ENCODE measurements at places on chromosomes 16 and 17.
A peak's percentile ranks its signal among the peaks of the same experiment; 100 is the strongest.

DNA sequence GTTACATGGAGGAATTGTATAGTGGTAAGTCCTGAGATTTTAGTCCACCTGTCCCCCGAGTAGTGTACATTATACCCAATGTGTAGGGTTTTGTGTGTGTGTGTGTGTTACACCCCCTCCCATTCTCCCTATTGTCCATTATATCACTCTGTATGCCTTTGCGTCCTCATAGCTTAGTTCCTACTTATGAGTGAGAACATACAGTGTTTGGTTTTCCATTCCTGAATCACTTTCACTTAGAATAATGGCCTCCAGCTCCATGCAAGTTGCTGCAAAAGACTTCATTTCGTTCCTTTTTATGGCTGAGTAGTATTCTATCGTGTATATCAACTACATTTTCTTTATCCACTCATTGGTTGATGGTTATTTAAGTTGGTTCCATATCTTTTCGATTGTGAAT lies 635 bp upstream of the FA2H start:
- DNase-seq = no peak

DNA sequence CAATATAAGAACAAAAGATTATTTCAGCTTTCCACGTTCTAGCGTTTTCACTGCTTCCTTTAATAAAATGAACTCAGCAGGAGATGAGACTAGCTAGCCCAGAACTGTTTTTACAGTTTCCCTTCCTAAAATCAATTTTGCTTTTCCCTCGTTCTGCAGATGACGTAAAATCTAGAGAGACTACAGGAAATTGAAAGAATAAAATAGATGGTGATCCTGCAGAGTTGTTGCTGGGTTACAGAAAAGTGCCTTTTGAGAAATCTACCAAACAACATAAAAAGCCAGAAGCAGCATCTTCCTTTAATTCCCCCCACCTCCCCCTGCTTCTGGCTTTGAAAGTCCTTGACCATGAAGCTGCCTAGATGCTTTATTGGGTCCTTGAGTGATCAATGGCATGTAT lies 96.8 kb upstream of the CLEC3A start:
- no peak for DNase-seq

GRCh38 chr17:7313088-7313889 lies 1.9 kb downstream of the GPS2 start:
- no peak for DNase-seq

GRCh38 chr16:79320956-79321355 lies 279.6 kb downstream of the MAF start:
- DNase-seq = no peak

DNA sequence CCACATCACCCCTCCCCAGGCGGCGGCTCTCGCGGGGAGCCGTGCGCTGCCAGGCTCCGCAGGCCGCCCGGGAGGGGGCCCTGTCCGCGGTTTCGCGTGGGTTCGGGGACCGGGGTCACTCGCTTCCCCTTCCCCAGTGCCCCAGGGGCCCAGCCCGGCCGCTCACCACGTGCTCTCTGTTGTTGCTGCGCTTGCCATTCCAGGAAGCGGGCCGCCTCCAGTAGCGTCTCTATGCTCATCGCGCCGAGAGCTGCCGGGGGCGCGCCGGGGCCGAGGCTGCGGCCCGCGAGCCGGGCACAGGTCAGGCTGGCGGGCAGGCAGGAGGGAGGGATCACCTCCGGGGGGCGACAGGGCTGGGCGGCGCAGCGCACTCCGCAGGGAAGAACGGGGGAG lies 390 bp downstream of the MNT start:
- no peak for DNase-seq

DNA sequence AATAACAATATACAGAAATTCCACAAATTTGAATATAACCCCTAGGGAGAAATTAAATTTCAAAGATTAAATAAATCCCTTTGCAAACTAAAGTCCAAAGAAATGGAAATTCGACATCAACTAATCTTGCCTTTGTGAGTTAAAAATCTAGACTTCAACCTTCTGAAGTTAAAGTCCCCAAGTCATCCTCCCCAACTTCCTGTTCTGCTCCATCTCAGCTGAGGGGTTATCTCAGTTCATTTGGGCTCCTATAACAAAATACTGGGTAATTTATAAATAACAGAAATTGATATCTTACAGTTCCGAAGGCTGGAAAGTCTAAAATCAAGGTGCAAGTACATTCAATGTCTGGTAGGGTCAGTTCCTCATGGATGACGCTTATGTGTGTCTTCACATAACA lies 22.8 kb upstream of the KDM6B start:
- no peak for DNase-seq

DNA sequence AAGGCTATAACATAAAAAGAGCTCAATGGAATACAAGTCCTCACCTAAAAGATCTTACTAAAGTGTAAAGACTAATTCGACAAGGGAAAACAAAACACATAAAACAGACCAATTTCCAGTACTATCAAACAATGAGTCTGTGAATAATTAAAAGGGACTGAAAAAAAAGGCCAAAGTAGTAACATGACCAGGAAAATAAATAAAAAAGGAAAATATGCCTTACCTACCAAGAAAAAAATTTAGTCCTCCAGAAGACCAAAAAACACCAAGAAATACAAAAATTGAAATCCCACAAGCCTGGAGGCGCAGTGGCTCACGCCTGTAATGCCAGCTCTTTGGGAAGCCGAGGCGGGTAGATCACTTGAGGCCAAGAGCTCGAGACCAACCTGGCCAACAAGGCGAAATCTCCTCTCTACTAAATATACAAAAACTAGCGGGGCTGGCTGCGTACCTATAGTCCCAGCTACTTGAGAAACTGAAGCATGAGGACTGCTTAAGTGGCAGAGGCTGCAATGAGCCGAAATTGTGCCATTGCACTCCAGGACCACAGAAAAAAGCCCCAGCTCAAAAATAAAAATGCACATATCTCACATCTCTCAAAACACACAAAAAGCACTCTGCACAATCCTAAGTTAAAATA lies 60.8 kb downstream of the TEX14 start:
- peak; percentile 3 for DNase-seq

DNA sequence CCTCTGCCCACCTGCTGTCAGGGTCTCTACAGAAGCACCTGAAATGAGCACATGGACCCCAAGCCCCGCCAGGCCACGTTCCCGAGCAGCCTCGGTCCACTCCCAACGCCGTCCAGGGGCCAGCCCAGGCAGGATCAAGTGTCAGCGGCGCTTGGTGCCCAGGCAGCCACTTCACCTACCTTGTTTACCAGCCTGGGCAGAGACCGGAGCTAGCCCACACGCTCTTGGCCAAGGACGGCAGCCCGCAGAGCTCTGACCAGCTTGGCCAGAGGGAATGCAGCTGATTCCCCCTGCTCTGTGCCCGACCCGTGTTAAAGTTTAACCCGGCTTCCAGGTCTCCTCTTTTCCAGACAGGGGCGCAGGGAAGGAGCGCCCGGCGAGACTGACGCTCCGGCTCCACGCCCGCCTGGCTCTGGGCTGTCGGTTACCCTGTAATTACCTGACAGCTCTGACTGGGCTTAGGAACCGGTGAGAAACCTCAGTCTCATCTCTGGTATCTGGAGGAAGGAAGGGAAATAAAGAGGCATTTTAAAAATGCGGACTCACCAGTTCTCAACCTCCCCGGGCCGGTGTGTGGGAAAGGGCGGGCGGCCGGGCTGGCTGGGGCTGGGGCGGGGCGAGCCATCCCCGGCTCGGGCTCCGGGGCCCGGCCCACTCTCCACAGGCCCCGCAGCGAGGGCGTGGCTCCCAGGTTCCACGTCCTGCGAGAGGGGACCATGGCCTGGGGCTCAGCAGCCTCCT lies 4.6 kb downstream of the KIFC3 start:
- no peak for DNase-seq

DNA sequence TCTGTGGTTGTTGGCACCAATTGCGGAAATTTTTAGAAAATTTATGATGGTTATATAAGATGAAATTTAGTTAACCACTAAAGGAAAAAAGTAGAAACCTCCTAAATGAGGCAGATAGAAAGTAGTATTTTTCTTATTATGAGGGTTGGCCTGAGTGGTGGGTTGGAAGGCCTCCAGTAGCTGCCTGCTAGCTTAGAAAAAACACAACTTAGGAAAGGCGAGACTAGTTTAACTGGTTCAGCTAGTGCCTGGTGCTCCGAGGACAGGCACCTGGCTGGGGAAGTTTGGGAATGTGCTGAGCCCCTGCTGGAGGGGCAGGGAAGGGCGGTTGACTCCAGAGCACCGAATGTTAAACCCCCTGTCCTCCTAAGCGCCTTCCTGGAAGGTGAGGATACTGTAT lies 19.9 kb downstream of the LDHD start:
- no peak for DNase-seq

GRCh38 chr16:17205279-17206211 lies 265.2 kb downstream of the XYLT1 start:
- no peak for DNase-seq

- DNase-seq = no peak
These were observed 66.3 kb downstream of the CCT6B start for GRCh38 chr17:34894964-34895363.

DNA sequence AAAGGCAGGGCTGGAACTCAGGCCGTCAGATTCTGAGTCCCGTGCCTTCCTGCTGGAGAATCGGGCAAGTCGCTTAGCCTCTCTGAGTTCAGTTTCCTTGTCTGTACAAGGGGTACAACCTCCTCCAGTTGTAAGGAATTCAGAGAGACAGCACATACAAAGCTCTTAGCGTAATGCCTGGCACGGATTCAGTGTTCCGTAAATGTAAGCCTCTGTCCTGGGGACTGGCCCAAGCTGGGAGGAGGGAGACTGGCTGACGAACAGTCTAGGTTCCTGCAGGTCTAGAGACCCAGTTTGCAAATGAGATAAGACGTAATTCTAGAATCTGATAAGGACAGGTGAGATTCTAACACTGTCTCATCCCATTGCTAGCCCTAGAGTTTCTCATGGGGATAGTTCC lies 9.9 kb downstream of the METTL22 start:
- DNase-seq = no peak

DNA sequence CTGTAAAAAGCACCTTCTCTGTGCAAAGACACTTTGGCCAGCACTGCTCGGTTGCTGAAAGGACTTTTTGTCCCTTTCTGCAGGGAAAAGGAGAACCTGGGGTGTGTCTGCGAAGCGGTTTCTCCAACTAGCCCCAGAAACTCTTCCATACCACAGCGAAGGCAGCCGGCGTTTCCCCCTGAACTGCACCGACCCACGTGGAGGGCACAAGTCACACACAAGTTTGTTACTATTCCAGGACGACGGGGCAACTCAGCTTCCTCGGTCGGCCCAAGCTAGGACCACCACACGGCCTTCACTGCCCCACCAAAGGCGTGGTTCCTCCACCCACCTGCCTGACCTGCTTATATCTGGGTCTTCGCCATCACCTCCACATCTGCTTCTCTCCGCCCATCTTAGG lies 1.9 kb downstream of the RTN4RL1 start:
- no peak for DNase-seq

GRCh38 chr17:4258867-4259266 lies 4.9 kb downstream of the ANKFY1 start:
- no peak for DNase-seq

DNA sequence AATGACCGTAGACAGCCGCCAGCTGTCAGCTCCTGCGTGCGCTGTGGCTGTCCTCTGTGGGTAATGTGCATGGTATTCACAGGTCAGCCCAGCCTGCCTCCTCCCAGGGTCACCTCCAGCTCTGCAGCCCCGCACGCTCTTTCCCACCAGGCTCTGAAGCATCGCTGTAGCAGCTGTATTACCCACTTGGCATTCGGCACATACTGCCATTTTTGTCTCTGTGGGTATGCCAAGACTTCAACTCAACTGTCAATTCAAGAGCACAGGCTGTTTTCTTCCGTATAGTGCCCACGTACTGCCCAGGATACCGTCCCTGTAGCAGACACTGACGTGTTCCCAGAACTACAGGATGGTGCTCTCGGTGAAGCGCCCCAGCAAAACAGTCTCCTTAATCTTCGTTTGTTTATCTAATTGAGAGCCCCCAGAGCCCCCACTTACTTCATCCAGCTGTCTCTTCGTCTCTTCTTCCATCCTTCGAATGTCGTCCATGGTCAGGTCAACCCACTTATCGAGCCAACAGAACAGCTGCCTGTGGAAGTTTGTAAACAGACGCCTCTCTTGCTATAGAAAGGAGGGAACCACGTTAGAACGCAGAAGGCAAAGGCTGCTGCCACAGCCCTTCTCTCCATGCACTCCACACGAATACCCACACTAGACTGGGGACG lies 17.4 kb upstream of the INPP5K start:
- DNase-seq = no peak

GRCh38 chr17:63785556-63785955 lies 11.6 kb downstream of the DDX42 start:
- no peak for DNase-seq

DNA sequence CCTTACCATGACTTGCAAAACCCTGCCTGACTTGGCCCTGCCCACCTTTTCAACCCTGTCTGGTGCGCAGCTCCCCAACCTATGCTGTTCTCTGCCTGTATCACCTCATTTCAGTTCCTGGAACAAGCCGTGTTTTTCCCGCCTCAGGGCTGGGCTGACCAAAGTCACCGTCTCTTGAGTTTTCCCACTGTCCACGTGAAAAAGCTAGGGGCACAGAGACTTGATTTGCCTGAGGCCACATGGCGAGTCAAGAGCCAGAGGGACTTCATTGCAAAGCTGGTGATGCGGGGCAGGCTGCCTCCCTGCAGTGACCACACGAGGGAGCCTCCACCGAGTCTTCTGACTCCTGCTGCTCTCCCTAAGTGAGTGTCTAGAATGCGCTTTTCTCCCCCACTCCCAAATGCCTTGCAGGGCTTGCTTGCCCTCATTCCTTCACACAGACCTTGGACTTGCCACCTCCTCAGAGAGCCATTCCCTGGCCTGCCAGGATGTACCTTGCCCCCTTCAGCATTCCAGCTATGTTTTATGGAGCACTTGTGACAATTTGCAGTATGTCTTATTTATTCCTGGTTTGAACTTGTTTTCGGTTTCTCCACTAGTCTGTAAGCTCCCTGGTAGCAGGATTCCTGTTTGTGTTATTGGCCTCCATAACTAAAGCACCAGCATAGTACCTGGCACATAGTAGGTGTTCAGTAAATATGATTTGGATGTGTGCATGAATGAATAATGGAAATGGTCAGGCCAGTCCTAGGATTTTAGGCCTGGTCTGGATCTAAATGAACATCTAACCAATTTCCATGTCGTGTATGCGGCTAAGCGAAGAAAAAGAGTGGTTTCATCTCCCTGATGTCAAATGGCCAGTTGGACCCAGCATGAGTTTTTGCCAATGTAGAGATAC lies 252.3 kb downstream of the SNX29 start:
- no peak for DNase-seq

- DNase-seq = no peak
These were observed 8.9 kb downstream of the CALB2 start for GRCh38 chr16:71367241-71367976.

DNA sequence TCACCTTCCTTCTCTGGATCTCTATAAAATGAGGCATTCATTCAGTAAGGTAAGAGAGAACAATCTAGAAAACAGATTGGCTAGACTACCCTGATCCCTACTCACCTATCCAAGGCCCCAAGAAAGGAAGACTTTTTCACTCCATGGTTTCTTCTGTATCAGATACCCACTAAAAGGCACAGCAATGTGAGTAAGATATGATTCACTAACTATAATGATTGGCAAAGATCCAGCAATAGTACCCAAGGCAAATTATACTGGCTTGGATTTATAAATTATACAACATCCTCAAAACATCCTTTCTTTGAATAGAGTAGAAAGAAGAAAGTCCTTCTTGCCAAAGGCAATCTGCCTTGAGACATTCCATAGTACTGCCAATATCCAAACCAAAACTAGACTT lies 1432.0 kb upstream of the GOT2 start:
- DNase-seq = no peak

- no peak for DNase-seq
These were observed 124.9 kb downstream of the WWOX start for GRCh38 chr16:78224342-78224741.

Data from activated CD8-positive, alpha-beta memory T cell treated with anti-CD3 and anti-CD28 coated beads for 4 hours (primary cell).